Hepatic stellate cell (primary cell): ENCODE measurements at places on chromosomes 1 and 21.

- DNase-seq: no peak
Observed at GRCh38 chr1:177053648-177054047, 110.9 kb downstream of the ASTN1 start.

DNA sequence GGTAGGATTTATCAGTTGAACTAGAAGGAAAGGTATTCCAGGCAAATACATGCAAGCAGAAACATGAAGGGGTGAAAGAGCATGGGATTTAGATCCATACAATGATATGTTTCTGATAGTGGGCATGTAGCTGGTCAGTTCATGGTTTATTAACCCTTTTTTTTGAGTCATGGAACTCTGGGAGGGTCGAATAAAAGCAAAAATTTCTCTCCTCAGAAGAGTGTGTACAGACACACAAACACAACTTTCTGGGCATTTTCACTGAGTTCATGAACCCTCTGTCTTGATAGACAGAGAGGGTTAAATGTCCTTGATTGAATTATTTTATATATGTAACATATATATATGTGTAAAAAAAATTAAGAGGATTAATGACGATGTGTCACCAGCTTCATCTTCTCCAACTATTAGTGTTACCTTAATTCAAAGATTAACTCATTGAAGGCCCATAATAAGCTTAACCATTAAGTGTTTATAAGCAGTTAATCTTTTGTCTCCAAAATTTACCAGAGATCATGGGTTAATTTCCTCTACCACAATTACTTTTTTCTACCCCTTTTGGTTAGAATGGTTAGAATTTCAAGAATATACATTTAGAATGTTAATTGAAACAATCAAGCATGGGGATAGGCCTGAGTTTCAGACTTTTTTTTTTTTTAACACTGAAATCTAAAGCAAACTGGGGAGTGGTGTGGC, 4.6 kb downstream of the JUN start:
- DNase-seq: no peak

- no peak for DNase-seq
Observed at GRCh38 chr1:77817368-77818209, 38.1 kb downstream of the MIGA1 start.

DNA sequence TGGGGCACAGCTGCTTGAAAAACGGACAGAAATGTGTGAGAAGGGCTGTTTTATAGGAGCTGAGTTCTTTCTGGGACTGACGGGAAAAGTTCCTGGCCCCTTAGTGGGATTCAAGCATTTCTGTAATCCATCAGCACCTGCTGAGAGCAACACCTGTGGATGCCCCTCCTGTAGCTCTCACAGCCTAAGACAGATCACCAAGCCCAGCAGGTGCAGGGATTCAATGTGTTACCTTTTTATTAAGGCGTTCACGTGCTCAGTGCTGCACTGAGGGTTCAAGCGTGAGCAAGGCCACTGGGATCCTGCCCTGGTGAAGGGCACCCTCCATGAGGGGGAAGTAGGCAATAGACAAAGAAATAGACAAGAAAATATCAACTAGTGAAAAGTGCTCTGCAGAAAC, 14.9 kb downstream of the OLFML2B start:
- DNase-seq: no peak

DNA sequence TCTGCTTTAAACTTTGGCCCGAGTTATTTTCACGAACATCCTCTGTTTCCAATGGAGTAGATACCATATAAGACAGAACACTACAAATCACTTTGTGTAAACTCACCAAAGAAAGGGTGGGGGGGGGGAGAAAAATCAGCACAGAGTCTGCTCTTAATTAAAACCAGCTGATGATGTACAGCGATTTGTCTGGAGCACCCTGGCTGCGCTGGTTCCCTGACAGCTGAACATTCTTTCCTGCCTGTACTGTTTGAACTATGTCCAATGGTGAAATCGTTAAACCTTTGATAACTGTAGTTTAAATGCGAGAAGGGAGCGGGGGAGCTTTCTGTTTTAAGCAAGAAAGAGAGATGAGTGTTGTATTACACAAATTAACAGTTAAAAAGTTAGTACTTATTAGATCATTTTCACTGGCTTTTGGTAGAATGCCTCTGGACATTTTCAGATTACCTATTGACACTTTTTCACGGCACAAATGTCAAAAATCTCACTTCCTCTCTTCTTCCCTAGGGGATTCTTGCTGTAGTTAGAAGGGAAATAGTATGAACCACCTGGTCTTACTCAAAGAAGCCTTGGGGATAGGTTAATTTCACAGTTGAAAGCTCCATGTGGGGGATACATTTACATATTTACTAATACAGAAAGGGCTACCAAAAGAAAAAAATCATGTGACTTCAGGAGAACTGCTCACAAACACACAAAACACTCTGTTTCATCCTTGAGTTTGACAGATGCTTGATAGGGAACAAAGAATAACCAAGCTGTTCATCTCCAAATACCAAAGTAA, 140.2 kb upstream of the RUNX1 start:
- DNase-seq: peak; percentile 17

DNA sequence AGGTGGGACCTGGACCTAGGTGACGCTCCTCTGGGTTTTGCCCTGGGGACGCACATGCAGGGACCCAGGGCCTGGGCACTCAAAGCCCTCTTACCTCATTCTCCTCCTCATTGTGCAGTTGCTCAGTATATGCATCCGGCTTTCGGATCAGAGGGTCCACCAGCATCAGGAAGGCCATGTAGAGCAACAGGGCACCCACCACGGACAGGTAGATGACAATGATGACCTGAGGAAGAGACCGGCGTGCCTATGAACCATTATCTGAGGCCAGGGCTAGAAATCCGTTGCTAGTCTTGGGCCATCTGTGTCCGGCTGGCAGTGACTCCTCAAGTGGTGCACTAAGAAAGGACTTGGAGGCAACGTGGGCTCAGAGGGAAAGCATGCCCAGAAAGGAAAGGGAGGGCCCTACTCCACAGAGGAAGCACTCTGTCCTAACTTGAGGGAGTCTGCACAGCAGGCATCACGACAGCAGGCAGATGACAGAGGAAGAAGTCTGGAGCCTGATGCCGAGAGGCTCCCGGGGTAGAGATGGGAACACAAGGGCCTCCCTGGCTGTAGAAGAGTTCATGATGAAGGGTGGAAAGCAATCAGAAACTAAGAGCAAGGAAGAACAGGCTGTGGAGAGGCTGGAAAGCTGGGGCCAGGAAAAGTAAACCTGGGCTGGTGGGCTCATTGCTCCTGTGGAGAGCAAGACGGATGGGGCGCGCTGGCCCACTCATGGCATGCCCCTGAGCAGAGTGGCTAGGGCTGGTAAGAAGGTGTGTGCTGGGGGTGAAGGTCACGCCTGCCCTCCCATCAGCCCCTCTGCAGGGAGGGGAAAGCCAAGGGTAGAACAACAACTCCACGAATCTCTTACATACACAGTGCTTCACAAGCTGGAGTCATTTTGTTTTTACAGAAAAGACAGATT, 10.3 kb downstream of the TMEM9 start:
- no peak for DNase-seq

GRCh38 chr1:3674100-3675094, 22.1 kb downstream of the TP73 start:
- DNase-seq: no peak

GRCh38 chr1:115912116-115912515, 64.2 kb upstream of the SLC22A15 start:
- no peak for DNase-seq

DNA sequence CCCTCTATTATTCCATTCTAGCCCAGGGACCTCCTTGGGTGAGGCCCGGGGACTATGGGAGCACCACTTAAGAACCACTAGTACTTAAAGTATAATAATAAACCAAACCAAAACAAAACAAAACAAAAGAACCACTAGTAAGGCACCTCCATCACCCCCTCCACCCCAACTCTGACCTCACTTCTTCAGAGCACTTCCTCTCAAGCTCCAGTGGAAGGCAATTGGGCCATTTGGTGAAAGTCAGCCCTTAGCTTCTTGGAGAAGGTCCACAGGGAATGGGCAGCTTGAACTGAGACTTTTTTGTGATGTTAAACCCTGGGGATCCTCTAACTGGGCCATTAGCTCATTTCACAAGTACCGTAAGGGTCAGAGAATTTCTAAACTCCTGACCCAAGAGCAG, 237.3 kb downstream of the RHOU start:
- DNase-seq: no peak

DNA sequence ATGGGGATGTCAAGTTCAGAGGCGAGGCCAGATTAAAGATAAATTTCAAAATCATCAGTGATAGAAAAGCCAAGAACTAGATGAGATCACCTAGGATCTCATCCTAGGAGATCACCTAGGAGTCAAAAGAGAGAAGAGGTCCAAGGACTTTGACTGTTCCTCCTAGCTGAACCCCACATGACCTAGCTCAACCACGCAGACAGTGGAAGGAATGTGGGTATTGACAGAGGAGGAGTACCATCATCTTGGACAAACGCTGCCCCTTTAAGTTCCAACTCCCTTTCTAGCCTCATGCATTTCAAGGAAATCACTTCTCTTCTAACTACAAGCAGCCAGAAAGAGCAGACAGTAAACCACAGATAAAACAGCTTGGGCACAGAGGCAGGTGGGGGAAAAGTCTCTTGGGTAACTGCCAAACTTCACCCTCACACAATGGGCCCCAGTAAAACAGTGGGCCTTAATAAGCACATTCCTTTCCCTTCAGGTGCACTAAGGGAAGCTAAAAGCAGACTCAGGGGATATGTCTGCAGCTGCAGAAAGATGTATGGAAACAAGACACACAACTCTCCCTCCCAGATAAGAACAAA, 12.5 kb upstream of the FAM76A start:
- no peak for DNase-seq

- no peak for DNase-seq
Observed at GRCh38 chr1:108609483-108610049, 49.7 kb downstream of the EEIG2 start.
